ENCODE measurements at places on chromosomes 5 and 9. TPM values are rescaled to one million over a fixed set of nuclear protein-coding genes. Genes with fewer than 3 reads are reported as not detected.
A peak's percentile ranks its signal among the peaks of the same experiment; 100 is the strongest.

DNA sequence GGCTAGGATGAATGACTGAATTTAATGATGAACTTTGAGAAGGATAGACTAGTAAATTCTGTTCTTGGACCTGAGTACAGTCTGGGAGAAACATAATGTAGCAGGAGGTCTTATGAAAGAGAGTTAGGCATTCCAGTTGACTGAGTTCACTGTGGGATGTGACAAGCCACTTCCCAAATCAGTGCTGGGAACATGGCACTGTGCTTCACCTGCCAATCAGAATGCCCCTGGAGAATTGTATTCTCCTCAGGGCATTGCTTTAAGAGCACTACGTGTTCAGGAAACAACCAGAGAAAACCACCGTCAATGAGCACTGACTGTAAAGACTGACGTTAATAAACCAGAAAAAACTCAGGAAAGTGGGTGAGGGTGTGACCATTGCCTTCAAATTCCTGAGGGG lies 1.2 kb downstream of the CCDC107 start:
- peaks cover 56% of the 10 kb centered on the region for H3K4me1 ChIP-seq
- H3K27ac ChIP-seq = peak overlapping the region; percentile 98
- no peak for DNase-seq
- peak overlapping the region; percentile 91 for H3K4me3 ChIP-seq
- no peaks in the 10 kb centered on the region for H3K36me3 ChIP-seq

DNA sequence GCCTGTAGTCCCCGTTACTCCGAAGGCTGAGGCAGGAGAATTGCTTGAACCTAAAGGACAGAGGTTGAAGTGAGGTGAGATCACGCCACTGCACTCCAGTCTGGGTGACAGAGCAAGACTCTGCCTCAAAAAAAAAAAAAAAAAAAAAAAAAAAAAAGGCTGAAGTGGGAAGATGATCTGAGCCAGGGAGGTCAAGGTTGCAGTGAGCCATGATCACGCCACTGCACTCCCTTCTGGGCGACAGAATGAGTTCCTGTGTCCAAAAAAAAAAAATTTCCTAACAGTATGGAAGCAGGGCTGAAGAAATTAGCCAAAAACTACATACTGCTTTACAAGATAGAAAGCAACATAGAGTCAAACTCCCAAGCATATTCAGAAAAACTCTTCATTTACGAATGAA lies 132.8 kb downstream of the CPLANE1 start:
- H3K27me3 ChIP-seq = no peaks in the 10 kb centered on the region
- no peak overlapping the region for H3K4me3 ChIP-seq
- peaks cover 29% of the 10 kb centered on the region for H3K36me3 ChIP-seq
- no peak for DNase-seq
- no peak overlapping the region for H3K27ac ChIP-seq

The HTR1A gene
- total RNA-seq = not detected

GRCh38 chr5:10679336-10679988 lies 81.6 kb downstream of the DAP start:
- no peaks in the 10 kb centered on the region for H3K36me3 ChIP-seq
- DNase-seq = no peak
- H3K4me1 ChIP-seq = no peaks in the 10 kb centered on the region
- no peaks in the 10 kb centered on the region for H3K27me3 ChIP-seq
- H3K27ac ChIP-seq = no peak overlapping the region
- H3K4me3 ChIP-seq = no peak overlapping the region

GRCh38 chr9:122226142-122226757 lies 2.5 kb downstream of the LHX6 start:
- peaks cover 100% of the 10 kb centered on the region for H3K27me3 ChIP-seq
- H3K36me3 ChIP-seq = no peaks in the 10 kb centered on the region
- DNase-seq = no peak
- no peak overlapping the region for H3K4me3 ChIP-seq
- H3K4me1 ChIP-seq = peaks cover 12% of the 10 kb centered on the region

DNA sequence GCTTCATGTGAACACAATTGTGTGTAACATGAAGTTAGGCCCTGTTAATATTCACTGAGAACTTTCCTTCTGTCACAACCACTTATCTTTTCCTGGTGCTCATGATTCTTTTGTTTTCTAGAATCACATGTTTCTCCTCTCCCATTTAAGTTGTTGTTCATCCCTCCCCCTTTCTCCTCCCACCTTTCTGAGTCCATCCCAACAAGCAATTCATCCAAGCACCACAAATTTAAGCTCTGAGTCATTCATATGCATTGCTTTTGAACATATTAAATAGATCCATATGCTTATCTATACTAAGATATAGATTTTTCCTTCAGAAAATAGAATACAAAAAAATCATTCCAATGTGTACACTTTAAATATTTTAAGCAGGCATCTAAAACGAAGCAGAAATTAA lies 75.2 kb upstream of the NFIB start:
- H3K4me1 ChIP-seq = no peaks in the 10 kb centered on the region
- DNase-seq = no peak
- H3K27ac ChIP-seq = no peak overlapping the region
- H3K27me3 ChIP-seq = no peaks in the 10 kb centered on the region
- H3K36me3 ChIP-seq = no peaks in the 10 kb centered on the region

DNA sequence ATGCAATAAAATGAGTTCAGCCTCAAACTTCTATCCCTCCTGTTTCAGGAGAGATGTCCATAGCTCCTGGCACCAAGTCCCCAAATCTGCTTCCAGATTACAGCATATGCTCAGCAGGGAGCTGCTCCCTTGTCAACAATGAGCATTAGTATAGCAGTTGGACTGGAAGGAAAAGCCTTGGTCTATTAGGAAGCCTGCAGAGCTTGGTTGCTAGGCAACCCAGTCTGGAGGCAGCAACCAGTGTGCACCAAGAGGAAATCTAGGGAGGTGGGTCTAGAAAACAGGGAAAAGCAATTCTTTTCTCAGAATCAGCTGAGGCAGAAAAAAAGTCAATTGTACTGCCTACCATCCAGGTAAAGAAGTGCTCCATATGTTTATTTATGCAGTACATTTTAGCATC lies 229.5 kb upstream of the NMUR2 start:
- H3K4me3 ChIP-seq = no peak overlapping the region
- no peak overlapping the region for H3K27ac ChIP-seq
- no peak for DNase-seq
- no peaks in the 10 kb centered on the region for H3K4me1 ChIP-seq
- no peaks in the 10 kb centered on the region for H3K27me3 ChIP-seq

DNA sequence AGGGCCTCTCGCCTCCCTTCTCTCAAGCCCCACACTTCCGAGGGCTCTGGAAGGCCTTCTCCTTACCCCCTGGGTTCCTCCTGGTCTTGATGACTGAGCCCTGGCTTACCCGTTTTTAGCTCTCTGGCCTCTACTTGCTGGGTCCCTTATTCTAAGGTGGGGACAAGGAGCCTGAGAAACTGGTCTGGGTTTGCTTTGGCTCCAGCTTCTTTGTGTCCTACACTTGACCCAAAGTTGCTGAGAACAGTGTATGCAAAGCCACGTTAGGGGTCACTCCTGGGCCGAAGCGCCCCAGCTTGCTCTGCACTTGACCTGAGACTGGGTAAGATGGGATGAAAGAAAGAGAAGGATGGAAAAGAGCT lies 788 bp downstream of the ZNF346 start:
- H3K27me3 ChIP-seq = no peaks in the 10 kb centered on the region
- H3K27ac ChIP-seq = peak overlapping the region; percentile 92
- no peaks in the 10 kb centered on the region for H3K36me3 ChIP-seq
- H3K4me1 ChIP-seq = peaks cover 16% of the 10 kb centered on the region
- DNase-seq = no peak
- peak overlapping the region; percentile 99 for H3K4me3 ChIP-seq
